Left ventricle myocardium superior (tissue), 1 donor: ENCODE measurements at places on chromosomes 7 and 10. TPM values are rescaled to one million over a fixed set of nuclear protein-coding genes. Genes with fewer than 3 reads are reported as not detected.
A peak's percentile ranks its signal among the peaks of the same experiment; 100 is the strongest.

DNA sequence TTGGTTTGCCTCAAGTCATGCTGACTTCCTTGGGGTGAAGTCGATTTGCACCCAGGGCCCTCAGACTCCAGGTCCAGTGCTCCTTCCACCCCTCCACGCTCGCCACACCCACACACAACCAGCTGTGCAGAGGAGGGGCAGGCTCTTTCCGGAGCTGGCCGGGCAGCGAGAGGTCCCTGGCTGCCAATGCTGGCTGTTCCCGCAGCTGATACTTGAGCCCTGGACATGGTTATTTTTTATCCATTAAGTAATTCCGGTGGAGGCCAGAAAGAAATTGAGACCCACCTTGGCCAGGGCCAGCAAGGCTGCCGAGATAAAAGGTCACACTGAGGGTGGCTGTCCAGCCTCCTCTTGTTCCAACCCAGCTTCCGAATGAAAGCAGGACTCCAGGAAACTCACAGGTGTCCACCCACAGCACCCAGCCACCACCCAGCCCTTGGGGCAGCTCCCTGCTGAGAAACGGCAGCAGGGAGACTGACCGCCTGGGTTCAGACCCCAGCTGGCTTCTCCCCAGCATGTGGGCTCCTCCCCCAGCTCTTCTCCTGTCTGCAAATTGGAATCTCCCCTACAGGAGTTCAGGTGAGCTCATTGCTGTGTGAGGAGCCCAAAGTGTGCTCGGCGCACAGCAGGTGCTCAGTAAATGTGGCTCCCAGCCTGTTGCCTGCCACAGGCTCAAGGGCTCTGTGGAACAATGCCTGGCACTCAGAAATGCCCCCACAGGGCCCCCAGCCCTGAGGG, 77.8 kb downstream of the PDGFA start:
- DNase-seq: peak; percentile 18

DNA sequence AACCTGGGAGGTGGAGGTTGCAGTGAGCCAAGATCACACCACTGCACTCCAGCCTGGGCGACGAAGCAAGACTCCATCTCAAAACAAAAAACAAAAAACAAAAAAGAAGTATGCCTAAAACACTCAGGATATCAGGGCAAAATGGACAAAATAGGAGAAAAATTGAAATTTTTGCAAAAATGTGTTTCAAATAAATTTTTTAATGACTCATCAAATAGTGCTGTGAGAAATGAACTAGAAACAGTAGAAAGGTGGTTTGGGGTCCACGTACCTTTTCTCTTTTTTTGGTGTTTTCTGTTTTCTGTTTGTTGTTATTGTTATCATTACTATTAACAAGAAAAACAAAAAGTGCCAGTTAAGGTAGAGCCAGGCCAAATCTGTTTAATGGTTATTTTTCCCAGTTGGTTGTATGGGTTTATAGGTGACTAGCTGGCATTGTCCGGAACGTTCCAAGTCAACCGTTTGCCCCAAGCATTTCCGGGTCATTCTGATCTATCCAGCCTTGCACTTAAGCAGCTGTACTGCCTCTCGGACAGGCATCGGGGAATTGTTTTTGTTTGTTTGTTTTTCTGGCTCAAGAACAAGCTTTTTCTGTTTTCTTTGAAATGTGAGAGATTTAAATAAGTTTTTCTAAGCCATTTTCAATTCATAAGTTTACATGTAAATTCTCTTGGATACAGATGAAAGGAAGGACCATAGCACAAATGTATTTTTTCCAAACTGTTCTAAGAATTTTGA, 157.0 kb upstream of the NEBL start:
- DNase-seq: no peak

The EGFR gene
- 11.2 TPM for total RNA-seq

GRCh38 chr7:130906575-130906974, 172.6 kb upstream of the KLF14 start:
- no peak for DNase-seq

- DNase-seq: no peak
Observed at GRCh38 chr7:13201628-13202027, 514.2 kb downstream of the ARL4A start.

- no peak for DNase-seq
Observed at GRCh38 chr7:46542076-46542475, 621.0 kb upstream of the IGFBP3 start.

The TRIM73 gene
- 1.3 TPM for total RNA-seq

- DNase-seq: no peak
Observed at GRCh38 chr10:29273478-29273877, 15.4 kb upstream of the LYZL1 start.

GRCh38 chr7:108200326-108200725, 70.2 kb upstream of the LAMB4 start:
- DNase-seq: no peak

The OR6V1 gene
- not detected for total RNA-seq

The AKR1C8 gene
- total RNA-seq: 0.25 TPM

- no peak for DNase-seq
Observed at GRCh38 chr7:19589446-19589845, 119.4 kb downstream of the POLR1F start.

- no peak for DNase-seq
Observed at GRCh38 chr10:124226271-124227054, 133.1 kb upstream of the CHST15 start.

- DNase-seq: no peak
Observed at GRCh38 chr7:5519515-5519928, 95.9 kb upstream of the TNRC18 start.

The PARP12 gene
- 13.8 TPM for total RNA-seq

DNA sequence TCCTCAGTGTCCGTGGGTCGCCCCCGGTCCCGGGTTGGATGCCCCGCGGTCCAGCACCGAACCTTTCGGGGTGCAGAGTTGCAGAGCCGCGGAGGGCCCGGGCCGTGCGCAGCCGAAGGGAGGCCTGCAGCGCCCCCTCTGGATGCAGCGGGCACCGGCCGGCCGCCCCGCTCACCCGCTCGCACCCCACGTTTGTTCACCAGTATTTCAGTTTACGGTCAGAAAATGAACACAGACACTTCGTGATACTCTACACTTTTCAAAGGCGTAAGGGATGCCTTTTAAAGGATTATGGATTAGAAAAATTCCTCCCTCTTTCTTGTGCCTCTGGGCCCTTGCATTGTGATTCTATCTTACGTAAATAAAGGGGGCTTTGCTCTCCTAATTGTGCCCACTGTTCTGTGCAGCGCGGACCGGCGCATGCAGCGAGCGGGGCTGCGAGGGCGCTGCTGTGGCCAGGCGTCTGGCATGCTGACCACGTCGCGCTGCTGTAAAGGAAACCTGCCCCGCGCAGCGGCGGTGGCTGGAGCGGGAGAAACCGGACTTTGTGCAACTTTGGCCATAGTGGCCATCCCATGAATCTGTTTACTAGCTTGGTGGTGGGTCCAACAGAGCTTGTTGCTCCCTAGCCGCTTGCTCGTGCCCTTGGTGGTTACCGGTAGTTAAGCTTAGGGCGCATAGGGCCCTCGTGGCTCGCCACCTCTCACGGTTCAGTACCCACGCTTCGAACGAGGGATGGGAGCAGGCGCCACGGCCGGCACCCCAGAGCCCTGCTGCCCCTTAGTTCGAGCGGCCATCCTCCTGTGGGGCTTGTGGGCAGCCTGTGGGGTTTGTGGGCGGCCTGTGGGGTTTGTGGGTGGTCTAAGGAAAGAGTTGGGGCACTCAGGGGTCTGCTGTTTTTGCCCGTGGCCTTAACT, 739 bp upstream of the MEST start:
- DNase-seq: peak; percentile 54

DNA sequence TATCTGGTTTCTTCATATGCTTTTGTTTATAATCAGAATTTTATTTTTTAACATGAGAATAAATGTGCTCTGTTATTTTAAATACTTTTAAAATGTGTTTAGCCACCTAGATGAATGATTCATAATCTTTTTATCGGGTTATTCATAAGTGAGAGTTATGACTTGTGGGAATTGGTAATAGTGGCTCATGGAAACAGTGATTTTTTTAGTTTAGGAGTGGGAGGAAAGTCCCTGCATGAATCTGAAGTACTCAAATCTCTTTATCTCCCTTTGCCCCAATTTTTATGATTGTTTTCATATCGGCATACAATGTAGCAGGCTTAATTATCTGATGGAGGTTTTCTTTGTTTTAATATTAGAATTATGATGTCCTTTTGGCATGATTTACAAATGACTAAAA, 42.9 kb downstream of the TAX1BP1 start:
- no peak for DNase-seq

The VGF gene
- total RNA-seq: not detected

DNA sequence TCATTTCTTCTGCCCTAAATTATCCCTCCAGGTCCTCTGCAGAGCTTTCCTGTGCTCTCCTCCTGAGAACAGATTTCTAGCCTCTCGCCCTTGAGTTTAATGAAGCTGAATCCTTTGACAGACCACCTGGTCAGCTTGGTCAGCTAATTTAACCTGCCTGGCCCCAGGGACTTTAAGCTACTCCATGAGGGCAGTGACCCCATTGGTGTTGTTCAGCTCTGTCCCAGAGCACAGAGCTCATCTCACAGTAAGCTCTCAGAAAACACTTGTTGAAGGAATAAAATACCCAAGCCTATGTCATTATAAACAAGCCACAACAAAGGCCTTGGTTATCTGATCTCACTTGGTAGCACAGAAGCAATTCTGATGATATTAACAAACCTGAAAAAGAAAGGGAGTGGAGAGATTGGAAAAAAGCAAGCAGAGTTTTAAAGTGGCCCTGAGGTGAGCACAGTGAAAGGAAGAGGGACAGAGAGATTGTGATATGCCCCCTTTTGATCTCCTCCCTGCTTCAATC, 24.4 kb downstream of the SLC26A4 start:
- no peak for DNase-seq

DNA sequence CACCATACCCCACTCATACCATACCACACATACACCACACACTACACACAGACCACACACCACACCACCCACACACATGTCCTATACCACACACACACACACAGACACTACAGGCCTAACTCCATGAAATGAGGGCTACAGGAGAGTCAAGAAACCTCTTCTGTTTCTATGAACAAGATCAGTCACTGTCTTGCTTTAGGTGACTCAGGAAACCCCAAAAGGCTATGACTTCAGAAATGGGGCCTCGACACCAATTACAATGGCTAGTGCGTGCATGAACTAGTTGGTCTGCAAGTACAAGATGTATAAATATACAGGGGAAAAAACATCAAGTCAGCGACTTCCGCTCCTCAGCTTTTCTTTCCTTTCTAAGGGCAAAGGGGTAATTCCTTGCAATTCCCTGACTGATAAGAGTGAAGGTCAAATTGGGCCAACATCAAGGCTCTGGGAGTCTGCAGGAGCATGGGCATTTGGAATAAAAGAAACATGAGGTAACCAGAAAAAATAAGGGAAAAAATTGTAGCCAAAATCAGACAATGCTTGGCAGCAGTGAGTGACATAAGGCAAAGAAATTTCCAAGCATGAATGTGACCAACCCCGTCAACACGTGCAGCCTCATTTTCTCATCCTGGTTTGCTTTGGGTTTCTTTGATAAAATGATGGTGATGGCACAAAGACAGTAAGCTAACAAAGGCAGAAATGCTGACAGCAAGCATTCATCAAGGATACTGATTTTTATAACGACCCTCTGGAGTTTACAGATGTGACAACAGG, 1.5 kb downstream of the PKD1L1 start:
- DNase-seq: no peak
